Mesothelial cell of epicardium (in vitro differentiated cells): ENCODE measurements at places on chromosomes 1 and 21. TPM values are rescaled to one million over a fixed set of nuclear protein-coding genes. Genes with fewer than 3 reads are reported as not detected.

GRCh38 chr1:25492323-25492722 is 51.1 kb upstream of the LDLRAP1 start:
- H3K27me3 ChIP-seq, result no peaks in the 10 kb centered on the region
- no peak overlapping the region for H3K27ac ChIP-seq
- no peak for DNase-seq
- H3K36me3 ChIP-seq, result peaks cover 46% of the 10 kb centered on the region

DNA sequence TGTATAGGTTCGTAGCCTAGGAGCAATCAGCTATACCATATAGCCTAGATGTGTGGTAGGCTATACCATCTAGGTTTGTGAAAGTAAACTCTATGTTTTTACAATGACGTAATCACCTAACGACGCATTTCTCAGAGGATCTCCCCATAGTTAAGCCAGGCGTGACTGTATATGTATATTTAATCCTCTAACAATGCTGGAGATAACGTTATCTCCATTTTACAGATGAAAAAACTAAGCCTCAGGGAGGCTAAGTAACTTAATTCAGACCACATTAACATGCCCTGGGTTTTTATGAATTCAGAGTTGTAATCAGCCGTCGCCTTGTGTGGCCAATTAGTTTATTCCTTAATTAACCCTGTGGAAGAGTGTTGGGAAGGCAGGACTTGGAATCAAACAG is 107.7 kb upstream of the PLXNA2 start:
- no peaks in the 10 kb centered on the region for H3K27me3 ChIP-seq
- H3K4me1 ChIP-seq, result no peaks in the 10 kb centered on the region
- H3K4me3 ChIP-seq, result no peak overlapping the region
- H3K27ac ChIP-seq, result no peak overlapping the region

DNA sequence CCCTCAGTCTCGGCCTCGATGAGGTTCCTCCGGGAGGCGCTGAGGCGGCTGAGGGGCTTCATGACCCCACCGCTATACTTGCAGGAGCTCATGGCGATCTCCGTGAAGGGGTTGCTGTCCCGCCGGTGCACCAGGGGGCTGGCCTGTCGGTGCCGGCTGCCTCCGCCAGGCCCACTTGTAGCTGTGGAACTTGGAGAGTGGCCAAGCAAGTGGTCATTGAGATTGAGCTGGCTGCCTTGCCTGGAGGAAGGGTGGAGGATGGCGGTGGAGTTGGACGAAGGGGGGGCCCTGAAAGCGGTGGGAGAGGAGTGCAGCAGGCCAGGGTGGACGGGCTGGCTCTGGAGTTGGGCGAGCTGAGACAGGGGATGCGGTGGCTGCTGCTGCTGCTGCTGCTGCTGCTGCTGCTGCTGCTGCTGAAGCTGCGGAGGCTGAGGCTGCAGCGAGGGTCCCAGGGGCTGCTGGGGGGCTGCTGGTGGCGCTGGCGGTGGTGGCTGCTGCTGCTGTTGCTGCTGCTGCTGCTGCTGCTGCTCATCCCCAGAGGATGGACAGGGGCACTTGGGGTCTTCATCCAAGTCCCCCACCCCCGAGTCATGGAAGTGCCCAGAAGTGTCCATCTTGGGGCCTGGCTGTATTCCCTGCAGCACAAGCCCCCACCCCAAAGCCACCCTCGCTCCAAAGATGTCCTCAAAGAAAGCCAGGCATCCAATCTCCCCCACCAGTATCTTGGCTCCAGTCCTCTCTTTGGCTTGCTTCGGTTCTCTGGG is 548 bp downstream of the KCNN3 start:
- no peak for DNase-seq
- no peaks in the 10 kb centered on the region for H3K36me3 ChIP-seq
- peaks cover 64% of the 10 kb centered on the region for H3K27me3 ChIP-seq

DNA sequence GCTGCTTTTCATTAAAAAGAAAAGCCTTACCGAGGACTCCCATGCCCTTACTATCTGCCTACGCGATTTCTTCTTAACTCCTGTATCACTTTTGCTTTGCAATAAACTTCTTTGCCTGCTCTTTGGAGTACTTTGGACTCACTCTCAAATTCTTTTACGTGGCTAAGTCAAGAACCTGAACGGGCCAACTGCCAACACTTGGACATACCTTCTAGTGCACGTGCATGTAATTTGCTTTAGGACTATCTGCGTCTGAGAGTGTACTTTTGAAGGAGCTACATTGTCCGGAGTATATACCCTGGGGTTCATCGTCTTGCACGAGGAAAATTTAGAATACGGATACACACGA is 3.6 kb upstream of the OTUD3 start:
- H3K27me3 ChIP-seq, result no peaks in the 10 kb centered on the region
- no peak overlapping the region for H3K4me3 ChIP-seq
- no peaks in the 10 kb centered on the region for H3K36me3 ChIP-seq
- no peak for DNase-seq
- H3K27ac ChIP-seq, result no peak overlapping the region

DNA sequence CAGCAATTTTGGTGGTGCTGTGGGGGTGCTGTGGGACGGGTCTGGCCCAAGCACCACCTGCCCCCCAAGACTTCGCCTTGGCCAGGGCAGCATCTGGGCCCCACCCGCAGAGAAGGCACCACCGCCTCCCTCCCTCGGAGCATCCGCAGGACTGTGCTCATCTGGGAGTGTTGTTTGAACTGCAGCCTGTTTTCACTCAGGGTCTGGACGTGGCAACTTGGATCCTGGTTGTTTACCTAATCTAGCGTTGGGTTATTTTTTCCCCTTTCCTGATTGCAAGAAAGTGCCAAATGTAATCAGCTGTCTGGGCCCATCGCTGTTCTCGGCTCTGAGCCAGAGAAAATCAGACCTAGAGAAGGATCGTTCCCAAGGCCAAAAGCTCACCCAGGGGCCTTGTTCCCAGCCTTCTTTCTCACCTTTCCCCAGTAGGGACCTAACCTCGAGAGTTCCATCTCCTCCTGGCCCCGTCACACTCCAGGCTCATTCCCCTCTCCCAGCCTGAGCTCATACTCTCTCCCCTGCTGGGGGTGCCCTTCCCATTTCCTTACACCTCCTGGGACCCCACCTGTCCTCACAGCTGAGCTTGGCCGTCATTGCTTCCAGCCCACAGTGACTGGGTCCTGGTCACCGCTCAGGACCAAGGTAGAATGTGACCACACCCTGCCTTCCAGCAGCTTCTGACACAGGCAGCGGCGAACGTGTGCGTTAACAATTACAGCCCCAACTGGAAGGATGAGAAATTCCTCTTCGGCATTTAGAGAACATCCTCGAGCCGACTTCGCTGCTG is 72.0 kb upstream of the FAM20B start:
- peaks cover 15% of the 10 kb centered on the region for H3K4me1 ChIP-seq
- no peaks in the 10 kb centered on the region for H3K36me3 ChIP-seq
- no peak overlapping the region for H3K4me3 ChIP-seq
- H3K27ac ChIP-seq, result no peak overlapping the region
- no peak for DNase-seq

DNA sequence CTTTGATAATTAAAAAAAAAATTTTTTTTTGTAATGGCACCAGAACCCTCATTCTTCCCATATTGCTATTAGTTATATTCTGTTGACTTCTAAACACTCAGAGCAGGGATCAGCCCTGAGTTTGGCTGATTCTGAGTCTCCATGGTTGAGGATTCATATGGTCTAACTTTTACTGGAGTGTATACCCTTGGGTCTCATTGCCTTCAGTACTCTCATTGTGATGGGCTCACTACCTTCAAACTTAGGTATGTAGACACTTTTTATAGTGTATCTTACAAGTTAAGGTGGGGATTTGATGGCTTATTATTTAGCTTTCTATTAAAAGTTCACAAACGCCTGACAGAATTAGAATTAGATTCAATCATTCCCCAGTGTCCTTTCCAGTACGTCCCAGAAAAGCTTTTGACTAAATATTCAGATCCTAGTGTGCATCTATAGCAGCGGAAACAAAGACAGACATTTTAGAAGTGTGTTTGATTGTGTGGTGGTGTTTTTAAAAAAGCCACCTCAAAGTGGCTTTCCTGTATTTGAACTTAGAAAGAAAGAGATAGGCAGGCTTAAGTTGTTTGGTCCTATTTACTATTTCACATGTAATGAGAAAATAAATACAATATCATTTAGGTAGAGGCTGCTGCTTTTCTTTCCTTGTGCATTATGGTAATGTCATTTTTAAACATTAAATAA is 1.4 kb downstream of the MACF1 start:
- peak overlapping the region; percentile 65 for H3K4me3 ChIP-seq
- H3K27me3 ChIP-seq, result no peaks in the 10 kb centered on the region
- H3K27ac ChIP-seq, result peak overlapping the region; percentile 98

GRCh38 chr1:50531027-50531426 is 107.8 kb upstream of the DMRTA2 start:
- no peak overlapping the region for H3K4me3 ChIP-seq
- H3K4me1 ChIP-seq, result peaks cover 2% of the 10 kb centered on the region
- H3K36me3 ChIP-seq, result peaks cover 2% of the 10 kb centered on the region
- no peak overlapping the region for H3K27ac ChIP-seq
- no peak for DNase-seq

DNA sequence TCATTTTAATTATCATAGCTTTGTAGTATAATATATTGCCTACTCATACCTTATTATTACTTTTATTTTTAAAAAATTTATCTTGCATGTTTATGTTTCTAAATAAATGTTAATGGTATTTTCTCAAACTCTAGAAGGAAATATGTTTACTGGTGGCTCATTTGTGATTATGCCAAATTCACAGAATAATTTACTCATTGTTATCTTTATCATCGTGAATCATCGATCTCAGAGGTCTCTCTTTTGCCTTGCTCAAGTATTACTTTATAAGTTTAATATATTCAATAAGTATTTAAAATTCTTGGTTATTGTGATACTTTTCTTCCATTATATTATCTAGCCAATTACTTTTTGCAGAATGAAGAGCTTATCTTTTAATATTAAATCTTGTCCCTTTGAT is 836.7 kb upstream of the ADAMTS5 start:
- no peak for DNase-seq
- H3K27ac ChIP-seq, result no peak overlapping the region

GRCh38 chr1:112391603-112391940 is 4.4 kb upstream of the CTTNBP2NL start:
- H3K27ac ChIP-seq, result no peak overlapping the region
- peak overlapping the region; percentile 78 for H3K4me3 ChIP-seq
- H3K36me3 ChIP-seq, result no peaks in the 10 kb centered on the region
- no peaks in the 10 kb centered on the region for H3K27me3 ChIP-seq
- peaks cover 29% of the 10 kb centered on the region for H3K4me1 ChIP-seq

GRCh38 chr1:111943066-111943465 is 46.4 kb downstream of the KCND3 start:
- H3K36me3 ChIP-seq, result no peaks in the 10 kb centered on the region
- no peak overlapping the region for H3K27ac ChIP-seq
- no peak for DNase-seq
- H3K27me3 ChIP-seq, result peaks cover 16% of the 10 kb centered on the region
- no peak overlapping the region for H3K4me3 ChIP-seq

- H3K27ac ChIP-seq, result no peak overlapping the region
- H3K27me3 ChIP-seq, result peaks cover 10% of the 10 kb centered on the region
- H3K4me1 ChIP-seq, result no peaks in the 10 kb centered on the region
- no peaks in the 10 kb centered on the region for H3K36me3 ChIP-seq
- H3K4me3 ChIP-seq, result no peak overlapping the region
- DNase-seq, result no peak
These were observed 152.3 kb downstream of the SNX7 start for GRCh38 chr1:98813738-98814309.

GRCh38 chr1:55052221-55053142 is 13.1 kb downstream of the PCSK9 start:
- no peak for DNase-seq
- H3K36me3 ChIP-seq, result no peaks in the 10 kb centered on the region
- H3K27me3 ChIP-seq, result peaks cover 2% of the 10 kb centered on the region
- no peak overlapping the region for H3K4me3 ChIP-seq
- H3K27ac ChIP-seq, result no peak overlapping the region
- peaks cover 2% of the 10 kb centered on the region for H3K4me1 ChIP-seq

GRCh38 chr1:9169601-9170137 is 40.8 kb upstream of the GPR157 start:
- H3K27ac ChIP-seq, result no peak overlapping the region
- DNase-seq, result no peak
- H3K4me1 ChIP-seq, result no peaks in the 10 kb centered on the region
- H3K36me3 ChIP-seq, result peaks cover 19% of the 10 kb centered on the region

DNA sequence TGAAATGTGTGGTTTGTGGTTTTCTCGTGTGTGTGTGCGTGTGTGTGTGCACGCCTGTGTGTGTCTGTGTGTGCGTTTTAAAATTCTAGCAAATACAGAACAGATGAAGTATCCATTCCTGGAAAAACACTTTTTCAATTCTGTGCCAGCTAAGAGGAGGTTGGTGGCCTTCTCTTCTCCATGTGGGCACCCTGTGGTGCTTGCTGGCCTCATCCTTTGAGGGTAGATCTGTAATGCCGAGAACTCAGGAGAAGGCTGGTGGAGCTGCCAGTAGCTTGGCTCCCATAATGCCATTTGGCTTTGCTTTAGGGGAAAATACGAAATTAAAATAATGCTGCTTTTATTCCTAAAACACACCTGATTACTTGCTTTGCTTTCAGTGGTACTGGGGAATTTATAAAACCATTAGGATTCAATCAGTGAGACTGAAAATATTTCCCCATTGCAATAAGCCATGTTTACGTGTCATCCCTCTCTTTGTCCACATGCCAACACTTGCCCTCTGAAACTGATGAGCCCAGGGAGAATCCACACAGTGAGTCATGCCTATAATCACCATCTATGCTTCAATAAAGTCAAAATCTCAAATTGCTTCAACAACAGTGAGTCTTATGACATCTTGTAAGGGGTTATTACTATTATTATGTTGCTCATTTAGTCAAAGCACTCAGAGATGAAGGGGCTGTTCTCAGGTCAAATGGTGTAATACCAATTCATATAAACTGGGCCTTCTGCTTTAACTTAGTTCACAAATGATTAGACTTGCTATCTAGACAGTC is 39.2 kb downstream of the ABCA4 start:
- H3K4me3 ChIP-seq, result no peak overlapping the region
- no peaks in the 10 kb centered on the region for H3K27me3 ChIP-seq
- H3K36me3 ChIP-seq, result peaks cover 3% of the 10 kb centered on the region
- peaks cover 48% of the 10 kb centered on the region for H3K4me1 ChIP-seq

DNA sequence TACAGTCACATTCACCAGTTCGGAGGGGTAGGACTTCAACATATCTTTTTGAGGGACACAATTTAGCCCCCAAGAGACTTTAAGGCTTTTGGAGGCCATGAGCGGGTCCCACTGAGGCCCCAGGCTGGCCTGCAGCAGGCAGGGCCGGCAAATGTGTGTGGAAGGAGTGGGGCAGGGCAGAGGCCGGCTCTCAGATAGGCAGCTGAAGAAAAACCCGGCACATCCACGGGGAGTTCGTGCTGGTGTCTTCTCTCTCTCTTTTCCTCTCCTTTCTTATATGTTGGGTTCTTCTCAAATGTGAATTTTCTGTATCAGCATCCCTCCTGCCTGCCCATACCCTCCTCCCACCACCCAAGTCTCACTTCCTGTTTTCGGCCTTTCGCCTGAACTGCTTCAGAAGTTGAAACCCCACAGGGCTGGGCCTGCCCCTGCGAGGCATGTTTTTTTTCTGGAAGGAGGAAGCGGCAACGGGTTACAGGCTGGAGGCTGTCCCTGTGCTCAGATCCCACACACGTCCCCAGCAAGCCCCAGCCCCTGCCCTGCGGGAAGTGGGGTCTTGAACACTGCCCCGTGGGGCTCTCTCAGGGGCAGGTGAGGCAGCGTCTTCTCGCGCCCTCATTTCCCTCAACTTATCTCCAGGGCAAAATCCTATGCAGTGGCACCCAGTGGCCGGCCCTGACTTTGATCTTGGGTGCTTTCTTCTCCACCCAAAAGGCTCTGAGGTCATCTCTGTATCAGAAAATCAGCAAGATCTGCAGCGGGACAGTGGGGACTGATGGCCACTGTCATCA is 9.7 kb upstream of the UMODL1 start:
- no peak overlapping the region for H3K4me3 ChIP-seq
- H3K27ac ChIP-seq, result no peak overlapping the region
- H3K36me3 ChIP-seq, result no peaks in the 10 kb centered on the region
- peaks cover 13% of the 10 kb centered on the region for H3K4me1 ChIP-seq
- H3K27me3 ChIP-seq, result no peaks in the 10 kb centered on the region
- no peak for DNase-seq

The AADACL3 gene
- total RNA-seq, result not detected in 3 replicates

The POU2F1 gene
- 26.1 to 32.8 TPM (median 29.1 TPM) in 3 replicates for total RNA-seq

The LCE1A gene
- total RNA-seq, result not detected in 3 replicates

The TRIM58 gene
- 0.91 to 1.2 TPM (median 1.1 TPM) in 3 replicates for total RNA-seq
